ENCODE measurements at places on chromosomes 6 and 20.

GRCh38 chr20:38355161-38356012 lies 9.1 kb downstream of the LBP start:
- no peak for DNase-seq

DNA sequence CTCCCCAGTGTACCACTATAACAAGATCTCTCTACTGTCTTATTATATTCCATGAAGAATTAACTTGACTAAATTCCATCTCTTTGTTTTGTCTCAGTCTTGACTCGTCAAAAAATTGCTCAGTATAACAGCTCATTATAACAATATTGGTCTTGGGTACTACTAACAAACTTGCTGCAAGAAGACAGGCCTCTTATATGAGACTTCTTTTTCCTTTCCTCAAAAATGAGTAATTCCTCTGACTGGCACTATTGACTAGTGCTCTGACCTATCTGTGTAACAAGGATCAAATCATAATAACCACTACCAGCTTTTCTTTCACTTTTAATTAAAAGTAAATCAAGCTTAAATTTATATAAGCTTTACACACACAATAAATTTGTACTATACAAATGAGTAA lies 91.3 kb upstream of the THEMIS start:
- DNase-seq = no peak

DNA sequence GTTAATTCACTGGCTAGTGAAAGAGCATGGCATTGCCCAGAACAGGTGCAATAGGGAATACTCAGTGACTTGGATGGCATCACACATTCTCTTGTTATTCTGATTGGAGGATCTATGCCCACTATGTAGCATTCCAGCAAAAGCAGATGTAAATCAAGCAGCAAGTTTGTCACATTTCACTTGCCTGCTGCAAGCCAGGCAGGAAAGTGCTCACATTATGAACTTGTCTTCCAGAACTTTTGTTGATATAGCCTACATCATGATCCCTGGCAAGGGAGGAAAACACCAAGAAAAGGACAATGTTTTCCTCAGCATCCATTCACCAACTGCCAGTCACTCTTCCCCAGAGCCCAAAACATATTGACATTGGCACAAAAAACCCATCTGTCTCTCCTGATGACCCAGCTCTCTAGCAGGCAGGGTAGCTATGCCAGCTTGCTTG lies 77.8 kb downstream of the ARHGAP18 start:
- DNase-seq = no peak

DNA sequence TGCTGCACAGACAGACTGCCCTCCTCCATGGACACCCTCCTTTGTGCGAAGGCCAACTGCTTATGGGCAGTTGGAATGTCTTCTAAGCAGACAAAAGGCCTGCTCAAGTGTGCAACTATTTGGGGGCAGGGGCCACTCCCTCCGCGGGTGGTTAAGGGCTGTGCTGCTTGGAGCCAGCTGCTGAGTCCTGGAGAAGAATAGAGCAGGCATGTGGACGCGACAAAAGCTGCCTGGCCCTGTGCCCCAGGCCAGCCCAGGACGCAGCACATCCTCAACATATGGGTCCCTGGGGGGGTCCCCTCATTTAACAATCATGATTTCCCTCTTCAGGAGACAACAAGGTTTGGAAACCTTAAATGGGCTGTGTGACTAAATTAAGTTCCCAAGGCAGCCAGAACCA lies 45.5 kb upstream of the ENTPD6 start:
- no peak for DNase-seq

DNA sequence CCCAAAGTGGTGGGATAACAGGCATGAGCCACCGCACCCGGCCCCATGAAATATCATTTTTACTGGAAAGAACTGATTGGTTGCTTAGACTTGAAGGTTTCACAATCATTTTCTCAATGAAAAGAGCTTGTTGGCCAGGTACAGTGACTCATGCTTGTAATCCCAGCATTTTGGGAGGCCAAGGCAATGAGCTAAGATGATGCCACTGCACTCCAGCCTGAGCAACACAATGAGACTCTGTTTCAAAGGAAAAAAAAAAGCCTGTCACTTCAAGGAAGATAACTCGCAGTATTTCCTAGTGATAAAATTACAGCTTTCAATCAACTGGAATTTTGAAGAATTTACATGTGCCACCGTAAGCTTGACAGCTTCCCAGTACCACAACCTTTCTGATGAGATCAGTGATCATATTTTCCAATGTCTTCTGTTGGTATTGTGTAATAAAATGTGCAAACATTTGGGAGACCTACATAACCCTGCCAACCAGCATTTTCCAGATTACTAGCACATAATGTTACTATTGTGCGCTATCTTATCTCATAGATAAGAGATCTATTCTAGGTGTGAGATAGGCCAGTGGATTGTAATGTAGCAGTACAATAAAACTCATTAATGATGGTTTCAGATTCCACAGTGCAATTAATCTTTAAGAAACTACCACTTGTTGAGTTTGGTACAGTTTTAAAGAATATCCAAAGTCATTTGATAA lies 7.2 kb downstream of the PNLDC1 start:
- no peak for DNase-seq

GRCh38 chr6:149170564-149171452 lies 146.7 kb upstream of the TAB2 start:
- DNase-seq = no peak

DNA sequence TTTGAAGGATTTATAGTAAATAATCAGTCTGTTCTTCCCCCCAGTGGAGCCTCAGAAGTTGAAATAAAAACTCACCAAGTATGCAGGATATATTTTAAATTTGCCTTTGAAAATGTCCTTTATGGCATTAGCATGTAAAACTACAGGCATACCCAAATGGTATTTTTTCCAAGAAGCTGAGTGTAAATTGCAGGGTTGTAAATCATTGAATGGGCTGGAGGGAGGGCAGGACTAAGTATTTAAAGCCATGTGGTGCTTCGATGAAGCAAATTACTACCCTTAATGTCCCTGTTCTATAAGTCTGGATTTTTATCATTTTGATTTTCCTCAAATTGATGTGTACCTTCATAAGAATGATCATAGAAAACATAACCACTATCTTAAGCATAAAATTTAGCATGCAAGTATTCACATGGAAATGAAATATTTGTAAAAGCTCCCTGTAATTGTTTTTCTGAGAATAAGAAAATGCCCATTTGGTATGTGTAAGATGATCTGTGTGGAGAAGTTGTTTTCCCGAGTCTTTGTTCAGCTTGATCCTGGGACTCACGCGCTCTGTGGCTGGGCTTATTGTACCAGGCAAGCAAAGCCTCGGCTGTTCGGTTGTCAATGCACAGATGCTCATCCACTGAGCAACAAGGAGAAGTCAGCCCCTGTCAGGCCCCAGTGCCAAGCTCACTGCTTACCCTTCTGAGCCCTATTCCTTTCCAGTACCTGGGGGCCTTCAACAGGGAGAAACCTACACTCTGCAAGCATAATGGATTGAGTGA lies 66.7 kb downstream of the CD164 start:
- no peak for DNase-seq

DNA sequence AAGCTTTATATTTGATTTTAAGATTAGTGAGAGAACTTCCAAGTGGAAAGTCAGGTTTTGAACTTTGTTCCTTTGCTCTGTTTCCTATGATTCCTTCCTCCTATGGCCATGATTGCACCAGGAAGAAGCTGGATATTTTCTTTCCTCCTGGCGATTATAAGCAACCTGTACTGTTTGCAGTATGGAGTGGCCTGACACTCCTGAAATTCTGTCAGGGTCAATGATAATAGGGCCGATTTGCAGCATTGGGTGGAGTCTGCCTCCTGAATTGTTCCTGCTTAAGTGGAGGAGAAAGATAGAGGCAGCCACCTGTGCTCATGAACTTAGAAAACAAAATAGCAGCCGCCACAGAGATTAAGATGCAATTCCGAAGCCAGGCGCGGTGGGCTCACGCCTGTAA lies 9.8 kb upstream of the FAM217A start:
- DNase-seq = no peak

Measured in activated CD4-positive, alpha-beta T cell treated with anti-CD3 and anti-CD28 coated beads, Interleukin-2, amount 50 U/mL, for 1 hour (primary cell).